ENCODE measurements at places on chromosomes 6 and 20.

DNA sequence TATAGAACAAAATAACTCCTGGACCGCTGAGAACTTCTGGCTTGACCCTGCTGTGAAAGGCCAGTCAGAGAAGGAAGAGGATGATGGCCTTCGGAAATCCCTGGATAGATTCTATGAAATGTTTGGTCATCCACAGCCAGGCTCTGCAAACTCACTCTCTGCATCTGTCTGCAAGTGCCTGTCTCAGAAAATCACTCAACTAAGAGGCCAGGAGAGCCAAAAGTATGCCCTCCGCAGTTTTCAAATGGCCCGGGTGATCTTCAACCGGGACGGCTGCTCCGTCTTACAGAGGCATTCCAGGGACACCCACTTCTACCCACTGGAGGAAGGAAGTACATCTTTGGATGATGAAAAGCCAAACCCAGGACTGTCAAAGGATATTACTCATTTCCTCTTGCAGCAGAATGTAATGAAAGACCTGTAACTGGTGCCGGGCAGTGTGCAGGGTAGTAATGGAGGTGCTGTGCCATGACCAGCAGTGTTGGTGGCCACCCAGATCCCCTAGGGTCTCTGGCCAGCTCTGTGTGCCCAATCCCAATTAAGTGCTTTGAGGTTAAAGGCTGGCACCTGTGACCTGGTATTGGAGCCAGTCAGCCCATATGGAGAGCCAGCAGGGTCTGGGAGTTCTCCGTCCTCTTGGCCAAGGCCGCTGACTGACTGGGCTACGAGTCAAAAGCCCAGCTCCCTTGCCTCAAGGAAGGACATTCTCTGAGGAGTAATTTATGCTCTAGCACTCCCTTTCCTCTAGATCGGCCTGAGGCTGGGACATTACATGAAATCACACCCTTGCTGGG, 87.1 kb downstream of the TRMT6 start:
- no peak for DNase-seq

DNA sequence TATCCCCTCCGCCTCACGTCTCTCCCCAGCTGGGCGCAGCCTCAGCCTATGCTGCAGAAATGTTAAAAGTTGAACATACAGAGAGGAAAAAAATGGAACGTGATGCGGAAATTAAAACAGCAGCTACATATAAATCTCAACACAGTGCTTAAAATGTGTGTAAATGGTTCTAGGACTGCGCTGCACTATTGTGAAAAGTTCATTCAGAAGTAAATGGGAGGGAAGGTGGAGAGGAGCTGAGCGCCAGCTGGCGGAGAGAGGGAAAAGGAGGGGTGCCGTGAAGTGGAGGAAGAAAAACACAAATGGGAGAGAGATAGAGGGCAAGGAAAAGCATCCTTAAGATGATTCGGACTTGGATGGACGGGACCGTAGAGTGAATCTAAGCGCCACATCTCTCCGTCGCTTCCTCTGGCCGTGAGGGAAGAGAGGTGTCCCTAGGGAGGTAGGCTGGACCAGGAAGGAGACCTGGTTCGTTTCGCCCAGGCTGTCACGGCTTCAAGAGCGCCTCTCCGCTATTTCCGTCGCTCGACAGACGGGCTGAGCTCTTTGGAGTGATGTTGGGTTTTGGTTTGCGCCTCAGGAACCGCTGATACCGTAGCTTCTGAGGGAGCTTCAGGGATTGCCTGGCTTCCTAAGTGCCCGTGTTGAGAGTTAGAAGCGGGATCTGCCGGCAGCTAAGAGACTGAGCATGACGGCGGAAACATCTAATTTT, 113.7 kb downstream of the TRIM27 start:
- DNase-seq = no peak

DNA sequence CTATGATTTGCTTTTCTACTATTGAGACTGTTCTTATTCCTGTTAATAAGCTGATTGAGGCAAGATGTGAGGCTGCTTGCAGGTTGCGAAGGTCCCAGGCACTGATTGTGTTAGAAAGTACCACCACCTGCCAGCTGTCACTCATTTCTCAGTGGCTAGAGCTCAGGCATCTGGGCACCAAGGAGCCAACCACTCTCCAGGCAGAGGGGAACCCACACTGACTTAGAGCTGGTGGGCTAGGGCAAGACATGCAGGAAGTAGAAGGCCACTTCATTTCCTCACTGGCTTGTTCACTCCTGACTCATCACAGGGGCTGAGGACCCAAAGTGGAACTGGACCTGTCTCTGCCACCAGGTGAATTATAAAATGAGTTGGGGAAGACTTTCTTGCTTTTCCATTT, 7.8 kb upstream of the DLL1 start:
- DNase-seq = no peak

DNA sequence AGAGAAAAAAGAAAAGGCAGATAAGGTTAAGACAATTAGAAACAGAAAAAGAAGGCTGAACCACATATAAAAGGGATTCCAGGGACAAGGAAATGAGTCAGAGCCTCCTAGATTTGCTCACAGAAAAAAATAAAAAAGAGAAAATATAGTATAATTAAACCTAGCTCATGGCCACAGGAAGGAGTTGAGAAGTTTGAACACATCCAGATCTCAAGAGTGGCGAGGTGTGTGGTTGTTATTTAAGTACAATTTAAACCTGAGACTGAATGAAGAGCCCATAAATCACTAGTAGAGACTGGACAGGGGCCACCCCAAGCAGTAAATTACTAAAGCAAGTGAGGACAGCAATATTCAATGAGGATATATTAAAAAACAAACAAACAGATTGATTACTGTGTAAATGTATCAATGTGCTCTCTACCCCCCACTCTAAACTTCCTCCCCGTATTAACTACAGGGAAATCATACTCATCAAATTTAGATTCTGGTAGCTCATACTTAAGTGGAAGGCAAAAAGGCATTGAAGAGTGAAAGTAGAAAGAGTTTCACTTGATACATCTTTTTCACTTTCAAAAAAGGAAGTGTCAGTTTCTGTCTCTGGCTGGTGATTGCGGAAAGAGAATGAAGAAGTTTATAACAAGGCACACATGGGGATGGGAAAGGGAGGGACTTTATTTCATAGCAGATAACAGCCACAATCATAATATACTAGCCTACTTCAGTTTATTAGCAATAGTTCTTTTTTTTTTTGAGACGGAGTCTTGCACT, 49.3 kb upstream of the SCAF8 start:
- no peak for DNase-seq

DNA sequence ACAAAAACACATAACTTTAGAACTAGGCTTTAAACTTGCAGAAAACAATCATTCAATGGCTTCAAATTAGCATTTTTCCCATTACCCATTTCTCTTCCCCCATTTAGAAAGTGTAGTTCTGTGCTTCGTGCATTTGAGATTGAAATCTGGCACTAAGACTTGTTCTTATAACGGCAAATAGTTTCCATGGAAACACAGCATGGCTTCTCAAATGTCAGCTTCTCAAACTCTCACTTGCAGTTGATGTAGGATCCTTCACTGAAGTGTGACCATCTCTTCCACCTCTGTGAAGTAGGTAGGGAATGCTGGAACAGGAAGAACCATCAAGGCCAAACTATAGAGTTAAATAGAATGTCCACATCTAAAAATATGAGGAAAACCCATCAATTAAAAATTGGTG, 52.2 kb downstream of the MANEA start:
- no peak for DNase-seq

GRCh38 chr6:92892626-92893170, 526.7 kb downstream of the EPHA7 start:
- DNase-seq = no peak

DNA sequence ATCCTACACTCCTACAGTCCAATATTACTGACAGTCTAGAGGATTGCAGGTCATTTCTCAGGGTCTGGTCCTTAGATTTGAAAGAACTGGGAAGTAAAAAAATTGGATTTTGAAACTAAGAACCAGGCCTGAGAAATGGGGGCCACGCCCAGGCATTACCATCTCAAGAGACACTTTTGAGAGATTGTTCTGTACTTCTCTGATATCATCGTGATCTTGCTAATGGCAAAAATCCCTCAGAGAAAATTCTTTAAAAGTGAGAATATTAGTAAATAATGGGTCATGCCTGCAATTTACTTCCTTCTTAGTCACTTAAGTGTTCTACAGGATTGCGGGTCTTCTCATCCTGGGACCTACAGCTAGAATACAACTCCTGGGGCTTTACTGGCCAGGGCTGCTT, 42.0 kb upstream of the HIVEP1 start:
- DNase-seq = no peak

DNA sequence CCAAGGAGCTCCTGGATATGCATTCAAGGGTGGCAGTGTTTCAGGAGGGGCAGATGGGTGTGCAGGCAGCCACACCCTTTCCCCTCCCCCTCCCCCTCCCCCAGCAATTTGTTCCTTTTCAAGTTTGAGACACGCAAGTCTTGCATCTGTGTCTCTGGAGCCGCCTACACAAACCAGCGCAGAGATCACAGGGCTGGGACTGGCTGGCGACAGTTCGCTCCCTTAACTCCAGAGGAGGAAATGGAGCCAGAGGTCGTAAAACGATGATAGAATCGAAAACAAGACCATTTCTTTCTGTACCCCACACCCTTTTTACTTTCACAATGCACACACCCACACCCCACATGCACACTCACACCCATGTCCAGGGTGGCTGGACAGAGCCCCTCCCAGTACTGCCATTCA, 163.1 kb downstream of the LY86 start:
- no peak for DNase-seq

- DNase-seq = no peak
Measured at GRCh38 chr6:134299236-134299635, 18.7 kb downstream of the SGK1 start.

- no peak for DNase-seq
Measured at GRCh38 chr6:21893793-21894192, 300.2 kb downstream of the SOX4 start.

DNA sequence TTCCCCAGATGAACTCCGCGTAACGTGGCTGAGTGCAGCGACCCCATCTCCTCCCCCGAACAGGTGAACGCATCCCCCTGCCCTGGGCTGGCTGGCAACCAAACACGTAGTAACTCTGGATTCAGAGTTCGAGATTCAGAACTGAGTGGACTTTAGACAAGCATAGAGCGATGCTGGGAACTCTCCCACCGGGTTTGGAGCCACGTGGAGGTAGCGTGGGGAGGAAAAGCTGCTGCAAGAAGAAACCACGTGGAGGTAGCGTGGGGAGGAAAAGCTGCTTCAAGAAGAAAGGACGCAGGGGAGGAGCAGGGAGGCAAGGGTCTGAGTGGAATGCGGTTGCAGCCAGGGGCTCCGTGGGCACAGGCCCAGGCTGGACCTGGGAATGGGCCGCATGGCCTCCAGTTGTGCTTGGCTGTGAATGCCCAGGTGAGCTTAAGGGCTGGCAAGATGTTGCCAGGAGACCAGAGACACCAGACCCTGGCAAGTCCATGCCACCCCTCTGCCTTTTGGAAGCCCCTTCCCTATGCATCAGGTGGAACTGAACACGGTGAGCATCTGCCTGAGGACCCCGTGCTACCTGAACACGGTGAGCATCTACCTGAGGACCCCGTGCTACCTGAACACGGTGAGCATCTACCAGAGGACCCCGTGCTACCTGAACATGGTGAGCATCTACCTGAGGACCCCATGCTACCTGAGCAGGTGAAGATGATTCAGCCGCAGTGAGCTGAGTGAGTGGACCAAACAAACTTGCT, 118.0 kb upstream of the FRMD1 start:
- DNase-seq = no peak

DNA sequence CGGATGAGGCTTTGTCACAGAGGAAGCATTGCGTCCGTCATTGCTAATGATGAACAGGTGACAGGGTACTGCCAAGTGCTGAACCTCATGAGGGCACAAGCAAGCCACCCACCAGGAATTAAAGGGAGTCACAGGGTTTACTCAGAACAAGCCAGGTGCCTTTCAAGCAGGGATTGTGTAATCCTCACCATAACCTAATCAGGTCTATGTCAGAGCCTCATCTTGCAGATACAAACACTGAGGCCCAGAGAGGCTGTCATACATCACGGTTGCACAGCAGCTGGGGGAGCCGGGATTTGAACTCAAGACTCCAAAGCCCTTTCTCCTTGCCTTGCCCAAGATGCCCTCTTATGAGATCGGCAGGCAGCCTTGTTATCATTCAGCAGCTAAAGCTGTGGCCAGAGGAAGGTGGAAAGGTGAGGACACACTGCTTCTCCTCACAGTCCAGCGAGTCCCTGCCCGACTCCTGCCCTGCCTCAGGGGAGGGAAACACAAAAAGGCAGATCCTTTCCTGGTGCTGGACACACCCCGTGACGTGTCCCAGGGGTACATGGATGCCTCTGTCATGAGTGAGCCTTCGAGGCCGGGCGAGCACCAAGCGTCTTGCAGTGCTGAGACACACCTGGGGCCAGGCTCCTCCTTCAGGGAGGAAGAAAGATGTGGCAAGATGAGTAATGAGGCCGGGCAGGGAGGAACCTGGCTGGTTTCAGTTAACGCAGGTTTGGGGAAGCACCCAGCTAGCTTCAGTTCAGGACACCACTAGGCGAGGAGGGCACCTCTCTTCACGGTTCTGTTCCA, 214.9 kb downstream of the LY86 start:
- no peak for DNase-seq

- DNase-seq = no peak
Measured at GRCh38 chr6:165745492-165745891, 82.5 kb upstream of the PDE10A start.

GRCh38 chr20:39041067-39041466, 78.9 kb downstream of the DHX35 start:
- DNase-seq = no peak

- peak; percentile 77 for DNase-seq
Measured at GRCh38 chr6:35302604-35303241, 5.1 kb downstream of the DEF6 start.

DNA sequence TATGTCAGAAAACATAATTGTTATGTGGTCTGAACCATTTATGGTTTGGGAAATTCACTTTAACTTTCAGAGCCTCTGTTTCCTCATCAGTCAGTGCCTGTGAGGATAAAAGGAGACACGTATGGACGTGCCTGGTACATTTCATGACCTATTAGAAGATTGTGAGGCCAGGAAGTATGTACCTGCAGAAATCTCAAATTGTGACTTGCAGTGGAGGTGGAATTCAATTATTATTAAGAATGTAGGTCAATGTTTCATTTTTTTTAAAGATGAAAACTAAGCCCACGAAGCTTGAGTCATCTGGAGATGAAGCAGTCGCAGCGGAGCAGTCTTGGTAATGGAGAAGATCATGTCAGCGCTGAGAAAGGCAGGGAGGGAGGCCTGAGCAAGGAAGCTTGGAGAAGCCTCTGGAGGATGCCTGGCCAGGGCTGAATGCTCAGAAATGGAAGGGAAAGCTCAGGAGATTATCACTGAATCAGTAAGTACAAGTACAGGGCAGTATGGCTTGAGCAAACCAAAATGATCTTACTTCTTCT, 3.9 kb upstream of the DSE start:
- no peak for DNase-seq

Data from stimulated activated CD4-positive, alpha-beta T cell treated with anti-CD3 and anti-CD28 coated beads, Interleukin-1b, Interleukin-23, amount 100 ng/mL, for 1 hour (primary cell).